ENCODE measurements at places on chromosomes 16 and 17.
A peak's percentile ranks its signal among the peaks of the same experiment; 100 is the strongest.

DNA sequence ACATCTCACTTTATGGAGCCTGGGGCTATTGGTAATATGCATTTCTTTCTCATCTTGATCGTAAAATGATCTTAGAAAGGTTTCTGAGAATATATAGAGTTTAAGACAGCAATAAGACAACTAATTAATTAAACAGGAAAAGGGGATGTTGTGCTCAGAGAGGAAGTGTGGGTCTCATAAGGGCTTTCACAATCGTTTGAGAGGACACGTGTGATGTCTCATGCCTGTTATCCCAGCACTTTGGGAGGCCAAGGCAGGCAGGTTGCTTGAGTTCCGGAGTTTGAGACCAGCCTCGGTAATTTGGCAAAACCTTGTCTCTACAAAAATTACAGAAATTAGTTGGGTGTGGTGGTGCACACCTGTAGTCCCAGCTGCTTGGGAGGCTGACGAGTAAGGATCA lies 295.6 kb downstream of the WWOX start:
- no peak for DNase-seq

DNA sequence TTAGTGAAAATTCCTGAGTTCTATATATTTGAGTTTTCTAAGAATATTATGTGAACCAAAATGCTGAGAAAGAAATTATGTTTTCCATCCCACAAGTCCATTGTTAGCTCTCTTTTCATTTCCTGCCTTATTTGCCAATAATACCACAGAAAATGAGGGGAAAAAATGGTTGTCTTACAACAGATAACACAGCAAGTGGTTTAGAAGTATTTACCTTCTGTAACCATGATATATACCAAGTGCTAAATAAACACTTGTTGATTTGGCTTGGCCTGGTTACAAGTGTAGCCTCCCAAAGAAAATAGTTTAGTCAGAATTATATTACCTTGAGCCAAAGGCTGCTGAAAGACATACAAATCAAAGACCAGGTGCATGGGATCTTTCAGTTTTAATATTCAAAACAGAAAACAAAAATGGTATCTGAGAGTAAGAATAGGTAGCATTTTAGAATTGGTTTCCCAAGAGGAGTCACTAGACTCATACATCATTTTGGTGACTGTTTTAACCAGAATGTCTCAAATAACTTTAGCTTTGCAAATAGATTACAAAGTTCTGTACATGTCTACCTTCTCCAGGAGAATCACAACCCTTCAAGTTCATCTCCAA lies 439.8 kb upstream of the DYNLRB2 start:
- DNase-seq: no peak

GRCh38 chr16:47036201-47036600 lies 62.7 kb upstream of the DNAJA2 start:
- DNase-seq: no peak

- no peak for DNase-seq
Observed at GRCh38 chr17:31449111-31449510, 57.6 kb downstream of the RAB11FIP4 start.

- DNase-seq: no peak
Observed at GRCh38 chr16:58116529-58116928, 12.7 kb downstream of the CFAP20 start.

DNA sequence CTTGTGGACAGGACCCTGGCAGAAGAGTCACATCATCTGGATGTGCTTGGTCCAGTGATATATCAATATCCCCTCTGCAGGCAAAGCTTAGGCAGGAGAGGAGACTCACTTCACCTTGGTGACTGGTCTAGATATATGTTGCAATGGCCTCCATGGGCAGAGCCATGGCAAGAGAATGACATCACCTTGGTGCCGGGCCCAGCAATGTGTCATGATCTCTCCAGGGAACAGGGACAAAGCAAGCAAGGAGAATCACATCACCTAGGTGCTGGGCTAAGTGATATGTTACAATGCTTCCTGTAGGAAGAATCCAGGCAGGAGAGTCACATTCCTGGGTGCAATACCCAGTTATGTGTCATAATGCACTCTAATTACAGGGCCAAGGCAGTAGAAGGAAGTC lies 2106.2 kb downstream of the TP53TG3F start:
- no peak for DNase-seq

- no peak for DNase-seq
Observed at GRCh38 chr16:86723689-86724088, 145.3 kb downstream of the FOXL1 start.

GRCh38 chr16:72124761-72125634 lies 31.4 kb downstream of the DHX38 start:
- DNase-seq: peak; percentile 53

DNA sequence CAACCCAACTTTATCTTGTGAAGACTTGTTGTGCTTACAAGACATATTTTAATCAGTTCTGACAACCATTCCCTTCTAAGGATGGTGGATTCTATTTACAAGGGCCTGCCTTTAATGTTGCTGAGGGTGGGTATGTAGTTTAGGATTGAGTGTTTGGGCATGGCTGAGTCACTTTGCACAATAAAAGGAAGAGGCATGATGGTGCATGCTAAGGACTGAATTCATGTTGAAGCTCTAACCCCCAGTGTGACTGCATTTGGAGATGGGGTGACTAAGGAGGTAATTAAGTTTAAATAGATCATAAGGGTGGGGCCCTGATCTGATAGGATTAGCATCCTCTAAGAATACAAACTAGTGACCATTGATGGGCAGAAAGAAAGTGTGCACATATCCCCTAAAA lies 196.1 kb upstream of the HS3ST3A1 start:
- DNase-seq: no peak

DNA sequence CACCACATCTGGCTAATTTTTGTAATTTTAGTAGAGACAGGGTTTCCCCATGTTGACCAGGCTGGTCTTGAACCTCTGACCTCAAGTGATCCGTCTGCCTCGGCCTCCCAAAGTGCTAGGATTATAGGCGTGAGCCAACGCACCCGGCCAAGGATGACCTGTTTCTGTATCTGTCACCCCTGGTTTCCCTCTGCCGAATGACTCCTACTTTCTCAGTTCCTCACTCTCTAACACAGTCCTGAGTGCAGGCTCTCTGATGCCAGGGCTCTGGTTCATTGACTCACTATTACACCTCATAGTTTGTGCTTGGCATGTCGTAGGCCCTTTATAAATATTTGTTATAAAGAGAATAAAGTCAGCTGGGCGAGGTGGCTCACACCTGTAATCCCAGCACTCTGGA lies 10.7 kb upstream of the PRPF8 start:
- no peak for DNase-seq

DNA sequence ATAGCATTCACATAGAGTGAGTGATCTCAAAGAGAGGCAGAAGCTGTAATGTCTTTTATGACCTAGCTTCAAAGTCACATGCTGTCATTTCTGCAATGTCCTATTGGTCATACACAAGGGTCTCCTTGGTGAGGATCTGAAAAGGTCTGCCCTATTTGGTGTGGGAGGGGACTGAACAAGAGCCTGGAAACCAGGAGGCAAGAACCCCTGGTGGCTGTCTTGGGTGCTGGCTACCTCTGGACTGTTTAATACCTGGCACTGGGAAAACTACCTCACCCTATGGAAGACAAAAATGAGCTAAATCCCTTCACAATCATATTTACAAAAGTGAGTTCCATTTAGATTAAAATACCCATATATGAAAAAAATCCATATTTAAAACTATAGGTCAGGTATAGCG lies 9.0 kb downstream of the KCTD13 start:
- no peak for DNase-seq

DNA sequence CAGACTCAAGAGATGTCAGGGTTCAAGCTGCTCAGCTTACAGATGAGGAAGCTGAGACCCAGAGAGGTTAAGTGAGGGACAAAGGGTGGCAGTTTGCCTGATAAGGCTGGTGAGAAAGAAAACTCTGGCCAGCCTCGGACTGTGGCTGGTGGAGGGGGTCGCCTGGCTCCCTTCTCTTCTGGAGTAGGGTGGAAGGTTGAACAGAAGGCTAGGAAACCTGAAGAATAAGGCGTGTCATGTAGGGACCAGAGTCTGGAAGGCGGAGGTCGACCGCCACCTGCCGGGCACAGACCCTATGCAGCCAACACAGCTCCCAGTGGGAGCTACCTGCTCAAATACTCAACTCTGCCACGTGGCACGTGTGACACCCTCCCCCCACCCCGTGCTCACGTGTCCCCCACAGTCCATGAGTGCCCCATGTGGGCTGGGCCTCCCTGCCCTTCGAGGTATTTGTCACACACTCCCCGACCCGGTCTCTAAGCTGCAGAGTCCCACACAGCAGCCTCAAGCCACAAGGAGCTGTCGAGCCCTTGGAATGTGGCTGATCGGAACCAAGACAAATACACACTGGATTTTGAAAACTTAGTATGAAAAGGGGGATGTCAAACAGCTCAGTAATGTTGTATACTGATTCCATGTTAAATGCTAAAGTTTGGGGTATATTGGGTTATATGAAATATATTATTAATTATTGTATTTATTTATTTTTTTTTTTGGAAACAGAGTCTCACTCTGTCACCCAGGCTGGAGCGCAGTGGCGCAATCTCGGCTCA lies 11.8 kb downstream of the HID1 start:
- peak; percentile 48 for DNase-seq

GRCh38 chr17:10092595-10092994 lies 105.8 kb downstream of the GAS7 start:
- DNase-seq: no peak

DNA sequence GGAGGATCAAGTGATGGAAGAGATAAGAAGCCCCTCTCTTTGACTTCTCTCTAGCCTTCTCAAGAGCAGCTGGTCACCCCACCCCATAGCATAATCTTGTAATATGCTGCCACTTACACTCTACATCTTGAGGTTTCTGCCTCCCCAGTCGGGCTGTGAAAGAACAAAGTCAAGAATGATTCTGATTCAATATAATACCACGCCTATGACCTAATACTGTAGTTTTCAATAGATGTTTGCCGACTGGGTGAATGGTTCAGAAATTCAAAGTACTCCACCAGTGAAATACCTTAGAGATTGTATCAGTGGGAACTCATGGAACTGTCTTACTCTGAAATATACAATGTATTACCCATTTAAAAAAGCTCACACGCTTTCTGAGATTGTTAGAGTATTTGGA lies 93.0 kb upstream of the ZFHX3 start:
- no peak for DNase-seq

DNA sequence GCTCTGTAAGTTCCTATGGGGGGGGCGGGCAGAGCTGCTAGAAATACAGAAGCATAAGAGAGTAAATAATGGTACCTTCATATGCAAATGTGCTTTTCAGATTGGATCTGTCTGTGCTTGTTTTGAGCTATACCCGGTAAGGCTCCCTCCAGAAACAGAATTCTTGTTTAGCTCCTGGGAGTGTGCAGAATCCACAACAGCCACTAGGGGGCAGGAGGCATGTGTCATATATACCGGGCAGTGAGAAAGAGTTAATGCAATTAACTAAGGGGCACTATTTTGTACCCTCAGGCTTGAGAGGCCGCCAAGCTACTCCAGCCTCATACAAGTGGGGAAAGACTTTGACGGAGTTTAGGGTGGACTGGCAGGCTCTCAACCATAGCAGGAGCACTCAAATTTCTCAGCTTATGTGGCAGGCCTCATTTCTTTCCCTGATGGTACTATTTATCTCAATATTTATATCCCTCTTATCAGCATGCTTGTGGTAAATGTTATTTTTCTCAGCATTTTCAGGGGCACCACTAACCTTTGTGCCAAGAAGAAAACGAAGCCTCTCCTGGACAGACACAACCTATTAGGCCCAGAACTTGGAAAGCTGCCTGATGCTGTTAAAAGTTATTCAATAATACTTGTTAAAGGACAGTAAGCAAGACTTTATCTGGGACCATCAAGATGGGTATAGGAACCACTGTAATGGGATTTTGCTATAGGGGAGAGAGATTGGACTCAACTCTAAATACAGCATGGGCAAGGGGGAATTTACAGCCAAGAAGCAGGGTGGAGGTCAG lies 10.7 kb upstream of the CENPV start:
- peak; percentile 63 for DNase-seq

DNA sequence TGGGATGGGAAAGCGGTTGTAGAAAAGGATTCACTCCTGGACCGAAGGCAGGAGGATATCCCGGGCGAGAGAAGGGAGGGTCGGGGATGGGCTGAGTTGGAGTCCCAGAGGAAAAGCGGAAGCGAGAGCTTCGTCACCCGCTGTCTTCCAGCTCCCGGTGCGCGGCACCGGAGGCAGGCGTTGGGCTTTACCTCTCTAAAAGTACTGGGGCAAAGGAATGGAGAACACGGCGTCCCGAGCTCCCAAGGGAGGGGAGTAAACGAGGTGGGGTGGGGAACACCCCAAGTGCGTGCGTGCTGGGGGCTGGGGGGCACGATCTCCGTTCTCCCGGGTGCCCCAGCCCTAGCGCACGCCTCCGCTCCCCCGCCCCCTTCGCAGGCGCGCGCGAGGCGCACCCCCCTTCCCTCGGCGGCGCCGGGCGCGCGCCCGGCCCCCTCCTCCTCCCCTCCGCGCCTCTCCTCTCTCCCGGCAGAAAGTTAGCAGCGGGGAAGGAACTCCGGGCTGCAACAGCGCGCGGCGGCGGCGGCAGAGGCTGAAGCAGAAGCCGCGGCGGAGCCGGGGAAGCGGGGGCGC lies at the start of gene HS3ST4:
Gene HS3ST4, plus strand, starts transcription at position 441 of the 573 bp plus-strand sequence.
- no peak for DNase-seq

- no peak for DNase-seq
Observed at GRCh38 chr16:31038993-31039392, 5.6 kb downstream of the STX4 start.

- DNase-seq: peak; percentile 18
Observed at GRCh38 chr16:81266680-81267095, 28.2 kb downstream of the BCO1 start.

GRCh38 chr17:38357486-38358123 lies 6.0 kb downstream of the SOCS7 start:
- DNase-seq: no peak

GRCh38 chr17:65049085-65049756 lies 7.3 kb downstream of the GNA13 start:
- no peak for DNase-seq
